Spleen (tissue), 13 donors: ENCODE measurements at places on chromosomes 12 and 14. TPM values are rescaled to one million over a fixed set of nuclear protein-coding genes. Genes with fewer than 3 reads are reported as not detected.

DNA sequence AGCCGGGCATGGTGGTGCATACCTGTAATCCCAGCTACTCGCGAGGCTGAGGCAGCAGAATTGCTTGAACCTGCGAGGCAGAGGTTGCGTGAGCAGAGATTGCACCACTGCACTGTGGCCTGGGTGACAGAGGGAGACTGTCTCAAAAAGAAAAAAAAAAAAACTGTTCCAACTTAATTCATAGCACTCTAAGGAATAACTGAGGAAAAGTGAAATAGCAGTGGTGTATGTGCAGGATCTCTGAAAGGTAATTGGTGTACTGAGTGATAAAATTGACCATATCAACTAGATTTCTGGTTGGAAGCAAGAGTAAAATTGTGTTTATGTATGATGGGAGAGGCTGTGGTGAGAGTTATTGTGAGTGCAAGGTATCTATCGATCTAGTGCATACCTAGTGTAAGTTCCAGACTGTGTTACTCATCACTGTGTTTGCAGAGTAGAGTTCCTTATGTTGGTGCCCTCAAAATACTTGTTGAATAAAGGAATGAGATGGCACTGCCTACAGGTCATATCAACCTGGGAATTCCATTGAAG lies 6.3 kb downstream of the CAND1 start:
- H3K27ac ChIP-seq: no peak overlapping the region
- H3K4me1 ChIP-seq: peaks cover 21% of the 10 kb centered on the region
- no peaks in the 10 kb centered on the region for H3K36me3 ChIP-seq
- H3K4me3 ChIP-seq: no peak overlapping the region

DNA sequence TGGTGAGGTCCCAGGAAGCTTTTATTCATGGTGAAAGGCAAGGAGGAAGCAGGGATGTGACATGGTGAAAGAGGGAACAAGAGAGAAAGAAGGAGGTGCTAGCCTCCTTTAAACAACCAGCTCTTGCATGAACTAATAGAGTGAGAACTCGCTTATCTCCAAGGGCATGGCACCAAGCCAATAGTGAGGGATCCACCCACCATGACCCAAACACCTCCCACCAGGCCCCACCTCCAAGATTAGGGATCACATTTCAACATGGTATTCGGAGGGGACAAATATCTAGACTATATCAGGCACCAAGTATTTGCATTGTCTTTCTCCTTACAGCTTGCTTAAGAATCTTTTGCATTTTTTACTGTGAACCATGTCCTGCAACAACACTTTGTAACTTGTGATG lies 91.9 kb upstream of the DHRS4 start:
- H3K27me3 ChIP-seq: no peaks in the 10 kb centered on the region
- no peak for DNase-seq
- H3K4me3 ChIP-seq: no peak overlapping the region
- no peak overlapping the region for H3K27ac ChIP-seq
- H3K4me1 ChIP-seq: no peaks in the 10 kb centered on the region

- DNase-seq: no peak
- H3K27ac ChIP-seq: no peak overlapping the region
- no peaks in the 10 kb centered on the region for H3K36me3 ChIP-seq
- no peaks in the 10 kb centered on the region for H3K4me1 ChIP-seq
- H3K27me3 ChIP-seq: no peaks in the 10 kb centered on the region
- no peak overlapping the region for H3K4me3 ChIP-seq
Measured at GRCh38 chr12:103505371-103506236, 9.8 kb upstream of the C12orf42 start.

Gene OAS2
- 43.3 TPM for total RNA-seq

Gene IQSEC3
- total RNA-seq: 1.6 TPM

Gene TEP1
- total RNA-seq: 65.9 TPM
